ENCODE measurements at places on chromosomes 5 and 9.

DNA sequence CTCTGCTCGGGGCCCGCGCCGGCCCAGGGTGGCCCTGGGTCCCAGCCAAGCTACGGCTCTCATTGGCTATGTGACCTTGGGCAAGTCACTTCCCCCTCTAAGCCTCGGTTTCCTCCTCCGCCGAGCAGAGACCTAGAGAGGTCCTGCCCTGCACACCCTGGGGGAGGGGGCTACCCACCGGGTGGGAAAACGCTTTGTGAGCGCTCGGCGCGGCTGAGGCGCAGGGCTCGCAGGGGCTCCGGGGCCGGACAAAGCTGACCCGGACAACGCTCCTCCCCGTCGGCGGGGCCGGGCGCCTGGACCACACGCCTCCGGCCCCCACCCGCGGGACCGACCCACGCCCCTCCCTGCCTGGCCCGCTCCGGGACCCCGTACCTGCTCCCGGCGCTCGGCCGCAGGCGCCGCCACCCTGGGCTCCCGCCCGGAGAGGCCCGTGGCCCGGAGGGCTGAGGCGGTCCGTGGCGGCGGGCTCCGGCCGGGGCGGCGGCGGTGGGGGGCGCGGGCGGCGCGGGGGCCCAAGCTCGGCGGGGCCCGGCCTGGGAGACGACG is 85.7 kb upstream of the MELK start:
- peak; percentile 55 for DNase-seq

DNA sequence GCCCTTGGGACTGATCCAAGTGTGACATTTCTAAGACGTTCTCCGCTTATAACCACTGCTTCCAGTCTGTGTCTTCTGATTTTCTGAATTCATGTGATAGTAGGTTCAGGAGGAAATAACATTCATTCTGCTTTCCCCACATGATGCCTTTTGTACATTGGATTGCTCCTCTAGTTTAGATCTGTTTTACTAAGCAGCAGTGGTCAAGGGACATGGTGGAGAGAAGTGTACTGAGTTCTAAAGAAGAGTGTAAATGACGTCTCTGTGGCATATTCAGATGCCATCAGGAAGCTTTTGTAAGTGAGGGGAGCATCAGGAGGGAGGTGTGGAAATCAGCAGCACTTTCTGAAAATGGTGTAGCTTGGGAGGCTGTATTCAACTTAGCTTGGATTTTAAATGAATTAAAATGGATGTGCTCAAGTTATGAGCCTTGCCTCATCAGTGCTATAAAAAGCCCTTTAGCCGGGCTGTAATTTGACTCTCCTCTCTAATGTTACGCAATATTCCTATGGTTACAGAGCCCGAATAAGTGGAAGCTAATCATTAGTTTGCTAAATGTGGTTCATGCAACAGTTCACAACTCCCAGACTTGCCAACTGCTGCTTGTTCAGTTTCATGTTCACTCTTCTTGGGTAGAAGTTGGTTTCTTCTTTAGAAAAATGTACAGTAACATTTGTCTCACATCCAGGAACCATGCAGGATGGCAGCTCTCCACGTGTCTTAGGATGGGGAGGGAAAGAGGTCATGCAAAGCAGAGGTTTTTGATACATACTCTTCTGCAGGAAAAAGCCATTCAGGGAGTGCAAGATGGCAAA is 281.3 kb downstream of the ARHGAP26 start:
- DNase-seq: no peak

- DNase-seq: peak; percentile 85
Measured at GRCh38 chr9:133141833-133142595, 21.0 kb upstream of the RALGDS start.

GRCh38 chr9:94705162-94705702 is 21.3 kb upstream of the AOPEP start:
- DNase-seq: no peak

DNA sequence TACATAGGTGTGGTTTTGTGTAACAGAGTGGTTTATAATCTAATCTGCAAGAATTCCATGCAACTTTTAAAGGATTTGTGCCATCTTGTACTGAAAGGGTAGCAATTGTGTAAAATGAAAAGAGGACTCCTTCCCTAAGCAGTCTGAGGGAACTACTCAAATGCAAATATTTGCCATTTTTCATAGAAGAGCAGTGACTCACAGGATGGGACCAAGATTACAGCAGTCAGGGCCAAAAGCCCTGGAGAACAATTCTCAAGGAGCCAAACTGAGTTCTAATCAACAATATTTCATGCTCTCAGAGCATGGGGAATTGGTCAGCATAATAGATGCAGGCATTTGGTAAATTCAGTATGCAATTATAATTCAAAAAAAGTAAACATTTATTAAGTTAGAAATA is 495.8 kb downstream of the CHSY3 start:
- no peak for DNase-seq
